ENCODE measurements at places on chromosomes 7 and 10.
A peak's percentile ranks its signal among the peaks of the same experiment; 100 is the strongest.

GRCh38 chr10:68992636-68993440 lies 4.2 kb downstream of the KIFBP start:
- DNase-seq, result no peak

- no peak for DNase-seq
Observed at GRCh38 chr7:69708857-69709256, 110.6 kb downstream of the AUTS2 start.

- DNase-seq, result no peak
Observed at GRCh38 chr10:124047427-124048152, 45.8 kb downstream of the CHST15 start.

- DNase-seq, result no peak
Observed at GRCh38 chr10:37488792-37489657, 363.6 kb downstream of the ANKRD30A start.

DNA sequence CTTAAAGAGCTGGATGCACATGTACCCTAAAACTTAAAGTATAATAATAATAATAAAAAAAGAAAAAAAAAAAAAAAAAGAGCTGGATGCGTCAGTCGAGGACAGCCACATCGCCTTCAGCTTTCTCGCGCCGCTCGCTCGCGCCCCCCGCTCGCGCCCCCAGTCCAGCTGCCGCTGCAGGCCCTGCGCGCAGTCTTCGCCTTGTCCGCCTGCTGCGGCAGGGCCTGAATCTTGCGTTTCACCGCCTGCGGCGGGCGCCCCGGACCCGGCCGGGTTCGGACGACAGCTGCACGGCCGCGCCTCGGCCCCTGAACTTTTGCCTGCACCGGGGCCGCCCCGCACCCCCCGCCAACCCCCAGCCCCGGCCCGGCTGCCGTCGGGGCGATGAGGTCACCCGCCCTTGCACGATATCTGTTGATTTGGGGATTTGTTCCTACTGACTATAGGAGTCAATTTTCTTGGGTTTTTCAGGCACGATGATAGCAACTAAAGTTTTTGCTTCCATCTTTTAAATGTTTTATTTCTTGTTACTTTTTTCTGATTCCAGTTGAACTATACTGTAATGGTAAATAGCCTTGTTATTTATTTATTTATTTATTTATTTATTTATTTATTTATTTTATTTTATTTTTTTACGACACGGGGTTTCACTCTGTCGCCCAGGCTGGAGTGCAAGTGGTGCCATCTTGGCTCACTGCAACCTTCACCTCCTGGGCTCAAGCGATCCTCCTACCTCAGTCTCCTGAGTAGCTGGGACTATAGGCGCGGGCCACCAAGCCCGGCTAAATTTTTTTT lies 33.5 kb upstream of the CPN1 start:
- DNase-seq, result no peak

- DNase-seq, result no peak
Observed at GRCh38 chr7:95828824-95829790, 56.8 kb downstream of the DYNC1I1 start.

DNA sequence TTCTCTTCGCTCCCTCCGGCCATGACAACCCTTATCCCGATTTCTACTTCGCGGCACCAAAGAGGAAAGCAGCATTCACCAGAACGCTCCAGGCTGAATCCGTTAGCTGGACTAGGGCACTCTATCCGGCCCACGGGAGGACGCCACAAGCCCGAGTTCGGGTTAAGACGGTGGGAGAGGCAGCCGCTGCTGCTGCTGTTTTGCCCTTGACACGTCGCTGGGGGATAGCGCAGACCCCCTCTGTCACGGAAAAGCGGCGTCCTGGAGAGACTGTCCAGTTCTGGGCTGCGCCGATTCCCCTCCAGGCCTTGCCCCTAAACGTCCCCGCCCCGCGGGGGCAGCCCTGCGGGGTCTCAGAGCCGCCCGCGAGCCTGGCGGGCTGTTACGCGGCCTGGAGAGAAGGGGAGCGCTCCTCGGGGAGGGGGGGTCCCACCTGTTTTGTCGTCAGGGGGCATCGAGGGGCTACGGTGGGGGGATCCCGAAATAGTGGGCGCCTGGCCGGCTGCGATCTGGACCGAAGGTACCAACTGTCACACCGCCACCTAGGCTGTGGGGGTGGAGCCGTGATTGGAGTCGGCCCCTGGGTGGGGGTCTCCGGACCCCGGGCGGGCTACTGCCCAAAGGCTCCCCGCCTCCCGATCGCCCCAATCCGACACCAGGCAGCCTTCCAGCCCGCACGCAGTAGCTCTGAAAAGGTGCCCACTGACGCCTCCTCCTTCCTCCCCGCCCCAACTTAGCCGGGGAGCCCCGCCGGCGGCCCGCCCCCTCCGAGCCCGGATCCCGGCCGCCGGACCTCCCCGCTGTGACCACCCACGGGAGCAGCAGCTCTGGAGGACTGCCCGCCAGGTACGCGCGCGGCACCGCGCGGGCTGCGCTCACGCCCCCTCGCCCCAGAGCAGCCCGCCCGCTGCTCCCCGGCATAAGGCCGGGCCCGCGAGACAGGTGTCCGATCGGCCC lies 772 bp downstream of the SGMS1 start:
- peak; percentile 12 for DNase-seq

DNA sequence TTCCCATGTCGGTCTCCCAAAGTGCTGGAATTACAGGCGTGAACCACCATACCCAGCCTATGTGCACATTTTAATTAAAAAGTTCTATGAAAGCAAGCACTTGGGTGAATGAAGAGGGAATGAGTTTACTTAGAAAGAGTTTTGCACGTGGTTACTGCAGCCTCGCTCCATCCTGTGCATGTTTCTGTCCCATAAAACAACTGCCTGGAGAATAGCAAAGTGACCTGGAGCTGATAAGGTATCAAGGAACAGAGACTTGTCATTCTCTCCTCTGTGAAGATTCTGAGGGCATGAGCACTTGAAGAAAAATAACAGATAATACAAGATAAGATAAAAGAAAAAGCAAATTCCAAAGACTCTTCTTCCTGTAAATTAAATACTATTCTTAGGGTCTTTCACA lies 112.2 kb upstream of the JCAD start:
- DNase-seq, result no peak

- no peak for DNase-seq
Observed at GRCh38 chr7:28151965-28152364, 28.6 kb downstream of the JAZF1 start.

DNA sequence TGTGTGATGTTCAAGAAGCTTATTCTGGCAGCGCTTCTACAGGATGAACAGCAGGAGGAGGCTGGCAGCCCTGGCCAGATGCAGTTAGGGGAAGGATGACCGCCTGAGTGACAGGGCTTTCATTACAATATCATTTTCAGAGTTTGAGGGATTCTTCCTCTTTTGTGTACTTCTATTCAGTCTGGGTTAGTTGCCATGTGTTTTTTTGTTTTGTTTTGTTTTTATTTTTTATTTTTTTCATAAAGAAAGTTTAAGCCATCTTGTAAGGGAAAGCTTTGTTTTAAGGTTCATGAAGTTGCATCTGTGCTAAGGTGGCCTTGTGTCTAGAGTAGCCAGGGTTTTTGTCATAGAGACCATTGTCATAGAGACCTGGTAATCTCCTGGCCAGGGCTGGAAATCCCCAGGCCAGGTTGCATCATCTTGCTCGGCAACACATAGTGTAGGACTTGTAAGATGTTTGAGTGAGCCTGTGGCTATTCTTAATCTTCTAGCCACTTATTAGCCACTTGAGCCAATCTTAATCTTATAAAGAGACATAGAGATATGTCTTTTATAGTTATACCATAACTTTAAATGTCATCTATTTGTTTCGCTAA lies 230.5 kb upstream of the TMEM229A start:
- no peak for DNase-seq

DNA sequence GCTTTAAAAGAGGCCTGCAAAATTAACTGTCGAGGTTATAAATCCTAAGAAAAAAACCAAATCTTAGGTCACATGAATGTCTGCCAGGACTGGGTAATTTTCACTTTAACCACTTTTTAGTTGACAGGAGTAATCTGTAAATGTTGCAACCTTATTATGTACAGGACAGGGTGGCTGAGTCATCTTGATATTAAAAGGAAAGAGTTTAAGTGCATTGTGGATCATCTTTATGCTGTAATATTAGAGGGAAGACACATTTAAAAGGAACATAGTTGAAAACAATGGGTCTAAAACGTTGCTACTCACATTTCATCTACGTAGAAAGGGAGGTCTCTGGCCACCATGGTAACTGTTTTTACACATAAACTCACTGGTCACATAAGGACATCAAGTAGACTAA lies 115.5 kb downstream of the LSMEM1 start:
- no peak for DNase-seq

DNA sequence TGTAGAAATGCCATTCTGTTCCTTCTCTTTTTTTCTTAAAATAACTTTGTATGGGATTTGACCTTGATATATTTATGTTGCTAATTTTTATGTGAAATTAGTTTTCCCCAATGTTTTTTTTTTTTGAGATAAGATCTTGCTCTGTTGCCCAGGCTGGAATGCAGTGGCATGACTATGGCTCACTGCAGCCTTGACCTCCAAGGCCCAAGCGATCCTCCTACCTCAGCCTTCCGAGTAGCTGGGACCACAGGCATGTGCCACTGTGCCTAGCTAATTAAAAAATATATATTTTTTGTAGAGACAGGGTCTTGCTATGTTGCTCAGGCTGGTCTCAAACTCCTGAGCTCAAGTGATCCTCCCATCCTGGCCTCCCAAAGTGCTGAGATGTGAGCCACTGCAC lies 16.0 kb downstream of the VPS26A start:
- DNase-seq, result no peak

- DNase-seq, result no peak
Observed at GRCh38 chr7:39306016-39306570, 260.1 kb upstream of the YAE1 start.

GRCh38 chr7:6365451-6365850 lies 82.3 kb downstream of the DAGLB start:
- DNase-seq, result no peak

GRCh38 chr10:51095444-51095843 lies 21.2 kb downstream of the PRKG1 start:
- DNase-seq, result no peak

DNA sequence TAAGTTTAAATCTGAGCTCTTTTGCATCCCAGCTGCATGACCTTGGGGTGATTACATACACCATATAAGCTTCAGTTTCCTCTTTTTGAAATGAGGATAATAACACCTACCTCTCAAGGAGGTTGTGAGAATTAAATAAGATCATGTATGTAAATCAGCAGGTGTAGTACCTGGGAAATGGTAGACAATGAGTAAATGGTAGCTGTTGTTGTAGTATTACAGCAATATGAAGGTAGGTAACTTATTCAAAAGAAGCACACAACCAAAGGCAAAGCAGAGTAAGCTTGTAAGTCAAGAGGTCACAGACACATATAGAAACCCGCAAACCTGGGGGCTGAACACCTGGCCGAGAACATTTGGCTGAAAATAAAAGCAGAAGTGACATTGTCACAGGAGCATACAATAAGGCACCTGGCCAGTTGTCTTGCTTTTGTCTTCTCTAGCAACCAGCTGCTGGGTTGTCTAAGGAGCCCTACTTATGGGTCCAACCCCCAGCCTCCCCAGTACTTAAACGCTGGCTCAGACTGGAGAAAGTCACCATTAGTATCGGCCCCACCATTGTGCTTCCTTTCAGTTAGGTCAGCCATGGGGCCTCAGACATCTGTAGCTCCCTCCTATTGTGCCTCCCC lies 203.6 kb upstream of the MKLN1 start:
- DNase-seq, result no peak
